Stimulated activated CD8-positive, alpha-beta memory T cell treated with anti-CD3 and anti-CD28 coated beads, Interleukin-7, amount 100 ng/mL, for 1 hour (primary cell): ENCODE measurements at places on chromosomes 5 and 9.

- DNase-seq, result no peak
These were observed 344.0 kb downstream of the PTPRD start for GRCh38 chr9:10268531-10269485.

DNA sequence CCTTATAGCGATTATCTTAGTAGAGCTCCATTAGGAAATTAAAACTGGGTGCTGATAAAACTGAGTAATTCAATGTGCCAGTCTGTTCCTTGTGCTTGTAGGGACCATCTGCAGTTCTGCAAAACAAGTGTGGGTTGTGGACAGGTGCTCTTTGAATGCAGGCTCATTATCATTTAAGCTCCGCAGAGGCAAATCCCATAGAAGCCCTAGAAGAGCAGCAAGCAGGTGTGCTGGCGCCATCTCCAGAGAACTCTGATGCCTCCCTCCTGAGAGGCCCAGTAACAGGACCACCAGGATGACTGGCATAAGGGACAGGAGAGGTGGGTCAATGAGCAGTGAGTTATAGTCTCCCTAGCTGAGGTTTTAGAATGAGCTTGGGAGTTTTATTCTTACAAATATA, 1342.4 kb upstream of the DMAC1 start:
- no peak for DNase-seq

GRCh38 chr9:21969011-21969940, 24.9 kb downstream of the CDKN2A start:
- no peak for DNase-seq

GRCh38 chr5:122985006-122985700, 51.4 kb downstream of the PPIC start:
- no peak for DNase-seq

GRCh38 chr5:75663579-75664284, 52.5 kb downstream of the ANKDD1B start:
- no peak for DNase-seq
